ENCODE measurements at places on chromosomes 5 and 9. TPM values are rescaled to one million over a fixed set of nuclear protein-coding genes. Genes with fewer than 3 reads are reported as not detected.

The TAF11L10 gene
- not detected for total RNA-seq

DNA sequence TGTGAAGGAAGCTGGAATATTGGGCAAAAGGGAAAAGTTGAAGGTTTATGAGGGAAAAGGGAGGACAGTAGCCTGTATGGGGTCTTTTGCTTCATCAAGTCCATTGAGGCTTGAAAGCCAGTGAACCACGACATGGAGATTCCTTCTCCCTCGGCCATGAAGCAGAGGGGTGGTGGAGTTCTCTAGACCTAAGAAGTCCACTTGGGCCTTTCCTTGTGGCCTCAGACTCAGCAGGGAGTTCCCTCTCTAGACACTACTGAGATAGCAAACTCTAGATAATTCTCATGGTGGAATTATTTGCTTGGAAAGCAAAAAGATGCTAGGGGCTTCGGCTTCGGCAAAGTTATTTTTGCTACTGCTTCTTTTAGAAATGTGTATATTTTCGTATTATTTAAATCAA, 78.5 kb downstream of the FOXD1 start:
- no peak overlapping the region for H3K4me3 ChIP-seq
- no peak overlapping the region for H3K27ac ChIP-seq
- H3K36me3 ChIP-seq, result no peaks in the 10 kb centered on the region
- H3K4me1 ChIP-seq, result peaks cover 6% of the 10 kb centered on the region

- DNase-seq, result no peak
- H3K4me1 ChIP-seq, result no peaks in the 10 kb centered on the region
- no peaks in the 10 kb centered on the region for H3K36me3 ChIP-seq
- H3K4me3 ChIP-seq, result no peak overlapping the region
These were observed 185.7 kb downstream of the MARCHF11 start for GRCh38 chr5:15993919-15994318.

- no peak overlapping the region for H3K4me3 ChIP-seq
- H3K36me3 ChIP-seq, result no peaks in the 10 kb centered on the region
These were observed 110.0 kb upstream of the ARRDC3 start for GRCh38 chr5:91493086-91493485.

The EGFL7 gene
- total RNA-seq, result 65.6 TPM

DNA sequence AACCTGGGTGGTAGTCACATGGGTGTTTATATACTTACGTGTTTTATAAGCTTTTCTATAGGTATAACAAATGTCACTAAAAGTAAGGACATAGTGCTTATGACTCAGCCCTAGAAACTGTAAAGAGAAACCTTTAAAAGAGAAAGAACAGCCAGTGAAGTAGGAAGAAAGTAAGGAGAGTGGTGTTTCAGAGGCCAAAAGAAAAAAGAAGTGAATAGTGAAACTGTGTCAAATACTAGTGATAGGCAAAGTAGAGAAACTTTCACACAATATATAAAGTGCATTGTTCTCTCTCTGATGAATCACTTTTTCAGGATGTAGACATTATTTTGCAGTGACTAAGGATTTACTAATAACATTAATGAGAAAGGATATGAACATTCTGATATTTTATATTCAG, 74.2 kb upstream of the SUSD1 start:
- no peak overlapping the region for H3K4me3 ChIP-seq
- H3K4me1 ChIP-seq, result no peaks in the 10 kb centered on the region
- H3K36me3 ChIP-seq, result no peaks in the 10 kb centered on the region
- no peak for DNase-seq
- H3K27me3 ChIP-seq, result no peaks in the 10 kb centered on the region
- H3K27ac ChIP-seq, result no peak overlapping the region

The NR5A1 gene
- total RNA-seq, result not detected

- no peak overlapping the region for H3K4me3 ChIP-seq
- no peaks in the 10 kb centered on the region for H3K36me3 ChIP-seq
- no peaks in the 10 kb centered on the region for H3K4me1 ChIP-seq
- H3K27me3 ChIP-seq, result no peaks in the 10 kb centered on the region
These were observed 48.9 kb downstream of the NTRK2 start for GRCh38 chr9:84718476-84718875.
